ENCODE measurements at places on chromosomes 16 and 17.

DNA sequence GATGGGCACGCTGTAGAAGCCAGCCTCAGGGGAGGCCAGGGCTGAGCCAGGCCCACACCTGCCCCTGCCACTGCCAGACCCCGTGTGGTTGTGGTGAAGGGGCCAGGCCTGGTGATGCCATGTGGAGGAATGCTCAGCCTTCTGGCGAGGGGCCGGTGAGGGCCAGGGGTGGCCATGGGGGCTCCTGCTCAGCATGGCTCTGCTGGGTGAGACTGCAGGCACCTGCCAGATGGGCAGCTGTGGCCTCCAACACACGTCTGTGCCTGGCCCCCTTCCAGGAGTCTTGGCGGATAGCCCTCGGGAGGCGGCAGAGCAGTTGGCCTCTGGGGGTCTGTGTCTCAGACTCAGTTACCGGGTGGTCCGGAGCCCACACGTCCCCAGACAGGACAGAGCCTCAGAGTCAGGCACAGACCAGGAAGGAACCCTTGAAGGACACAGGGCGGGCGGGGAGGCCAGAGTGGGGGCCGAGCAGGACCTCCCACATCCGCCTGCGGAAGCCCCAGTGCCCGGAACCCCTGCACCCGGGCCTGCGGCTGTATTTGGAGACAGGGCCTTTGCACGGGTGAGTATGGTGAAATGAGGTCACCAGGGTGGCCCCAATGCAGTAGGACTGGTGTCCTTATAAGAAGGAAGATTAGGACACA, 22.5 kb upstream of the CHMP6 start:
- DNase-seq: no peak

- no peak for DNase-seq
These were observed 586 bp downstream of the CACNG1 start for GRCh38 chr17:67044940-67045339.

- peak; percentile 85 for DNase-seq
These were observed at the start of gene STUB1 for GRCh38 chr16:679814-680624. TSS of gene STUB1 (plus strand) at chr16:680410. CDS start at chr16:680526, 116 bp downstream.

DNA sequence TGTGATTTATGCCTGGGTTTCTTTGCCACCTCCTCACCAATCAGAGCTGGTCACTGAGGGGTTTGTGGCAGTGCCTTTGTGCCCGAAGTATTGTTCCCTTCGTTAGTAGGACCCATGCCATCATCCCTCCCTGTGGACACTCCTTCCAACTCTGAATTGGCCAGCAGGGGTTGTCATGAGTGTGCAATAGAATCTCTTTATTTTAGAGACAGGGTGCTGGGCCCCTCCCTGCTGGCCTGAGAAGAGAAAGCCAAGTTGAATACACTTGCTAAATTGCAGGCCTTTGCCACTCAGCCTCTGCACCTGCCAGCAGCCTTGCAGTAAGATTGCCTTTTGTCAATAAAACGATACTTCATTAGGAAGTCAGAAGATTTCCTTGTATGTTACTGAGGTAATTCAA, 40.7 kb upstream of the SLC12A3 start:
- DNase-seq: no peak

DNA sequence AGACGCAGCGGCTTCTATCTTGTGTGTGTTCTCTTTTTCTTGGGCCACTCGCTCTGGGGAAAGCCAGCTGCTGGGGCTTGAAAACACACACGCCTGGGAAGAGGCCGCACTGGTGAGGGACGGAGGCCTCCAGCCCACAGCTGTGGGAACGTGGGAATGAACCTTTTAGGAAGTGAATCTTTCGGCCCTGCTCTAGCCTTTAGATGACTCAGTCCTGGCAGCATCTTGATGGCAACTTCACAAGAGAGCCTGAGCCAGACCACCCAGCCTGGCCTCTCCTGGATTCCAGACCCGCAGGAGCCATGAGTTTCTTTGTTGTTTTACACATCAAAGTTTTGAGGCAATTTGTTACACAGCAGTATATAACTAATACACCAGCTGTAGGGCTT, 2.2 kb upstream of the PDPK1 start:
- DNase-seq: no peak

DNA sequence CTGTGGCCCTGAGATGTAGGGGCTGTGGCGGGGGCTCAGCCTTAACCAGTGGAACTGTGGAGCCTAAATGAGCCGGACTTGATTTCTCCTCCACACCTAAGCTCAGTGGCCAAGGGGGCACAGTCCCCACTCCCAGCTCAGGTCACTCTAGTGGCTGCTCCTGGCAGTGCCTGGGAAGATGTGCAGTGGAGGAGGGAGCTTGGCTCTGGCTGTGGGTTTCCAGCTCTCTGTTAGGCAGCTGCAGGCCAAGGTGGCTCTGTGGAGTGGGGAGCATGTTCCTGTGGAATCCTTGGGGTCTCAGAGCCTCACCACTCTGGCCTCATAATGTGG, 76.3 kb downstream of the AMFR start:
- DNase-seq: no peak

DNA sequence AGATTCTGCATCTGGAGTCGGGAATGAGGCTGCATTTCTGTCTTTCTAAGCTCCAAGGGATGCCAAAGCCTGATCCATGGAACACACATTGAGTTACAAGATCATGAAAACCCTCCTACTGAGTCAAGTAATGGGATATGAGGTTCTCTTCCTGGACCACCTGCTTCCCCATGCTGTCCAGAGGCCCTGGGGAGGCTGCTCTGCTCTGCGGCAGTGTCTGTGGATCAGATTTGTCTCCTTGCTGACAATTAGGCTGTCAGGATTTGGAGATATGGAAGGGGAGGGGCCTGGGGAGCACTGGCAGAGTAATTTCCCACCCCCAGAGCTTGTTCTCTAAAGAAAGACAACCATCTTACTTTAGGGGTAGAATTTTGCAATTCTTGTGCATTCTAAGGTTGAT, 33.0 kb downstream of the C16orf95 start:
- no peak for DNase-seq

DNA sequence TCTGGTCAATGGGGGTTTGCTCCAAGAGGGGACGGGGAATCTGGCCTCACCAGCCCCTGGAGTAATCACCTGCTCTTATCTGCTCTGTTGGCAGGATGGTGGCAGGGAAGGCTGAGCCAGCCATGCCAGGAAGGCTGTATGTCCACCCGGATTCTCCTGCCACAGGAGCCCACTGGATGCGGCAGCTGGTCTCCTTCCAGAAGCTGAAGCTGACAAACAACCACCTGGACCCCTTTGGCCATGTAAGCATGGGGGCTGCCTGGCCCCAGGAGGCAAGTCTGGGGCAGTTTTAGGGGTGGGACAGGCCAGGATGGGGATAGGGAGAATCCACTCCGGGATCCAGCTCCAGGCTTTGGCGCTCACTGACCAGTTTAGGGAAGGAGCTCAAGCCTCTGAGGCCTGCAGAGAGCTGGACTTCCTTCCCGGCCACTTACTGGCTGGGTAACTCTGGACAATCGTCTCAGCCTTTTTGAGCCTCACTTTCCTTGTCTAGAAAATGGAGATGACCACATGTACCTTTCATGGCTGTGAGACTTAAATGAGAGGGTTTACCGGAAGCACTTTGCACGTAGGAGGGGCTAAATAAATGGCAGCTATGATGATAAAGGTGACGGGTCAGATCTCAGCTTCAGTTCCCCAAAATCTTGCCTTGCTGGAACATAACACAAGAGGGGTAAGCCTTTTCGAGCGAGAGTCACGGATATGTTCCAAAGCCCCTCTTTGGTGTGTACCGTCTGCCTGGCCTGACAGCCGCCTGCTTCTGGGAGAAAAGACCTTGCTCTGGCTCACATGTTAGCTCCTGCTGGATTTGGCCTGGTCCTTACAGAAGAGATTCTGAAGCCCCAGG, 15.4 kb downstream of the TBX4 start:
- DNase-seq: no peak

GRCh38 chr16:50259334-50260205, 6.8 kb upstream of the ADCY7 start:
- DNase-seq: no peak

GRCh38 chr16:28025631-28026030, 37.9 kb downstream of the GSG1L start:
- DNase-seq: no peak

GRCh38 chr16:66107661-66108060, 258.8 kb upstream of the CDH5 start:
- DNase-seq: no peak

DNA sequence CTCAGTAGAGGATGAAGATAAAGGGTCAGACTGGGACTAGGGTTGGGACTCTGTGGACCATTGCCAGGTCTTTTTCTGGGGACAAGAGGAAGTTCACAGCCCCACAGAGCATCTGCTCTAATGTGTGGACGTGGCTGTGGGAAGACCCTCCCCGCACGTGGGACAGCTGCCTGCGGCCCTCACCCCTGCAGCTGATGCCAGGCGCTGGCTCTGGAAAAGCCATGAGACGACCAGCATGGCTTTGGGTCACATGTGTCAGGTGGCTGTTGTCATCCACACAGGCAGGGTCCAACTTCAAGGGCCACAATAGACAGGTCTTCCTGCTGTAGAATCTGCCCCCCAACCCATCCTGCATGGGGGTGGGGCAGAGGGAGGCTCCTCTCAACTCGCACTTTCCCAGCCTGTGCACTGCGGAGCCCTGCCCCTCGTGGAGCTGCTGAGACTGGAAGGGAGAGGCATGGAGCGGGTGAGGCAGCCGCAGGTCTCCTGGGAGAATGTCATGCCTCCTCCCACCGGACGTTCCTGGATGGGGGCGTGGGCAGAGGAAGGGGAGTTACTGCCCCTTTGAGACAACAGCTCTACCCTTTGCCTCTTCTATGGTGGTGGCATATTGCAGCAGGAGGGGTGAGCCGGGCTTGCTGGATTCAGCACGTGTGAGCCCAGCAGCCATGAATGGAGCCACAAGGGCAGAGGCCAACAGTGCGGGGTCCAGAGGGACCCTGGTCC, 53.4 kb downstream of the PIMREG start:
- DNase-seq: no peak

- peak; percentile 96 for DNase-seq
These were observed at the start of gene TBL3 for GRCh38 chr16:1971796-1972489. TSS of gene TBL3 (plus strand) at chr16:1972053. CDS start at chr16:1972165, 112 bp downstream.

- no peak for DNase-seq
These were observed 4.0 kb upstream of the CMTM3 start for GRCh38 chr16:66600477-66600876.

DNA sequence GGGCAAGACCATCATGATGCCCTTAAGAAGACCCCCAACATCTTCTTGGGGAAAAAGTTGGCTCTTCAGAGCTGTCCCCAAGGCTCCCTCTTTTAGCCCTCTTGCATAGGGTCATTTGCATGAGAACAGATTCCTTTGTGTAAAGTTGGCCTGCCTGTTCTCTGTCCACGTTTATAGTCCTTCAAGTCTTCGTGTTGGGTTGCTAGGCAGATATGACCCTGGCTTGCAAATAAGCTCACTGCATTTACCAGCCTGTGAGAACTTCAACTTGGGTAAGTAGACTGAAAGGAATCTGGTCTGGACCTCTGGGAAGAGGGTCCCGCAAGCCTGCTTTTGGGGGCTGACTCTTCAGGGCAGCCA, 2.9 kb downstream of the ARSG start:
- no peak for DNase-seq

DNA sequence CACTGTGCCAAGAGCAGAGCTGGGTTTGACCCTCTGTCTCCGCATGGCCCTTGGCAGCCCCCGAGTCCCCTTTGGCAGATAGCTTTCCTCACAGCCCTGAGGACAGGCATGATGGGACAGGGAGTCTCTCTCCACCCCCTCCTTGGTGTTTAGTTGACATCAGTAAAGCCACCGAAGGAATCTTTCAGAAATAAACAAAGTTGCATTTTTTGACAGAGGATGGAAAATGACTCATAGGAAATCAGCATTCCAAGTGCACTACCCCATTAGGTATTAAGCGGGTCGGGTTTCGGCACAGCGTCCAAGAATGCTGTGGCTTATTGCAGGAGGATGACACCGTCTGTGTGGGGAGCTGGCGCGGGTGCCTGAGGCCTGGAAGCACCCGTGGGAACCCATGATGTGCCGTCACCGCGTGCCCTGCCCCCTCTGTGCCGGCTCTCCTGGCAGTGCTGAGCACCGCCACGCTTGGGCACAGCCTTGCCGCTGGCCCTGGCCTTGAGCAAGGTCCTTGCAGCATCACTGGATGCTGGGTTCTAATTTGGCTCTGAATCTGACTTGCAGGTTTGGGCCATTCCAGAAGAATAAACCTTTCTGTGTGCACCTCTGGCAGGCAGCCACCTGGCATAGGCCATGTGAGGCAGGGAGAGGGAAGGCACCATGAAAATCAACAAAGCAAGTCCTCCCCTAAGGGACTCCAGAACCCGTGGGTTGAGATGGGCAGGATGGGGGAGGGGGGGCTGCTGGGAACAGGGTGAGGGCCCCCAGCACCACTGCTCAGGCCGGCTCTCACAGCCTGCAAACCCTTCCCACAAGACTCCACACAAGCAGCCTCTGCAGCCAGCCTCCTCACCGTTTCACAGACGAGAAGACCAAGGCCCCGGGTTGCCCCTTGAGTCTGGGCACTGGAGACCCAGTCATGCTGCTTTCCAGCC, 50.5 kb upstream of the ZNF469 start:
- no peak for DNase-seq

DNA sequence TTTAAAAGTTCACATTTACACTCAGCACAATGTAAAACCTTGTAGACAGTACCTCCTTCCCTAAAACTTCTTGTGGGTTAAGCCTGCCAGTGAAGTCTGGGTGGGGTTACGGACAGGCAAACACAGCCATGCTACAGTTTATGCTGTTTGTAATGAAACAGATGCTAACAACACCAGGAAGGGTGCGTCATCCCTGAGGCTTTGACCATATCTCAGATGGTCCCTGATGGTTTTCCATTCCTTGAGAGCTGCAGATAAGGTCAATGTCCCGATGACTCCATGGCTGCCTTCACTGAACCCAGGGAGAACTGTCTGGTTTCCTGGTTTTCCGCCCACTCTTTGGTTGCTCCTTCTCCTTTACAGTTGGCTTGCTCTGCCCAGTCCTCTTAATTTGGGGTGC, 29.1 kb downstream of the GAS7 start:
- no peak for DNase-seq

- no peak for DNase-seq
These were observed 19.2 kb downstream of the GJD3 start for GRCh38 chr17:40345161-40345993.

GRCh38 chr16:51152691-51153576, 1.9 kb upstream of the SALL1 start:
- DNase-seq: no peak

- no peak for DNase-seq
These were observed 2.9 kb upstream of the NPIPB15 start for GRCh38 chr16:74372953-74373846.

- DNase-seq: no peak
These were observed 126.6 kb downstream of the OR1D5 start for GRCh38 chr17:2936771-2937321.

- peak; percentile 47 for DNase-seq
These were observed 723 bp downstream of the TRIM37 start for GRCh38 chr17:59105852-59106462.

- no peak for DNase-seq
These were observed 26.3 kb downstream of the METTL22 start for GRCh38 chr16:8647721-8648318.

- DNase-seq: no peak
These were observed 45.8 kb upstream of the ZCCHC14 start for GRCh38 chr16:87538594-87538993.

DNA sequence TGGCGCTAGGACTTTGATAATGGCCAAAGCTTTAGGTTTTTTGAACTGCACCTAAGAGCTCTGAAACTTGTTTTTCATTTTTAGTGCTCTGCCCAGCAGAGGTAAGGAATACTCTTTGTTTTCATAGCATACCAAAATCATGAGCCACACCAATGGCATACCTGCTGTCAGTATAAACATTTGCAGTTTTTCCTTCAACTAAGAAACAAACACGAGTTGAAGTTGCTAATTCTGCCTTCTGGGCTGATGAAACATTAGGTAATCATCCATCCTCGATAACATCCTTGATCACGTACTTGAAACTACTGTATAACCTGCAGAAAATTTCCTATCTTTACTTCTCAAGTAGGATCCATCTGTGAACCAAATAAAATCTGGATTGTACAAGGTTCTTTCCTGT, 20.6 kb upstream of the B4GALNT2 start:
- DNase-seq: no peak
